Activated gamma-delta T cell (primary cell): ENCODE measurements at places on chromosomes 7 and 10.

DNA sequence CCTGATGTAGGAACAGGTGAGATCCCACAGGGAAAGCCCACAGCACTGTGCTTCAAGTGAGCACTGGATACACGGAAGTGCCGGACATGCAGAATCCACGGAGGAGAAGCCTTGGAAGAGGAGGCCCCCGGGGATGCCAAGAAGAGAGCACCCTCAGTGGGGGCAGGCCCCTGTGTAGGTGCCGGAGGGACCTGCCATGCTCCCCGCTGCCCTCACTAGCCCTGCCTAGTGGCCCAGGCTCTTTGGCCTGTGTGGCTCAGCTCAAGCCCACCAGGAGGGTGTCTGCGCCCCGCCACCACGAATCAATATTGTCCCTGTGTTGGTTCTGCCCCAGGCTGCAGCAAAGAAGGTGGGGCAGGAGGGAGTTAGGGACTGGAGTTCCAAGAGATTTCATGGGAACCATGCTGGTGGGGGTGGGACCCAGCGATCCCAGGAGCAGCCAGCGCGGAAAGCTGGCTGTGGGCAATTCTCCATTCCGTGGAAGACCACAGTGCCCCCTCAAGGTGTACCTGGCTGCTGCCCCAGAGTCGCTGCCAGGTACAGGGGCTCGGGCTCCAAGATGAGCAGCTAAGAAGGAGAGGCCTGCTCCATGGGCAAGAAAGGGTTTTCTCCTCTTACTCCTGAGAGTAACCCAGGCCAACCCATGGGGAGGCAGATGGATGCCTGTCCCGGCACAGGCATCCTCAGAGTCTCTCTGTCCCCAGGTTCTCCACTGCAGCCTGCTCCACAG is 34.9 kb upstream of the LEP start:
- no peak for DNase-seq

- no peak for DNase-seq
These were observed 5.8 kb downstream of the OLAH start for GRCh38 chr10:15049533-15049932.

DNA sequence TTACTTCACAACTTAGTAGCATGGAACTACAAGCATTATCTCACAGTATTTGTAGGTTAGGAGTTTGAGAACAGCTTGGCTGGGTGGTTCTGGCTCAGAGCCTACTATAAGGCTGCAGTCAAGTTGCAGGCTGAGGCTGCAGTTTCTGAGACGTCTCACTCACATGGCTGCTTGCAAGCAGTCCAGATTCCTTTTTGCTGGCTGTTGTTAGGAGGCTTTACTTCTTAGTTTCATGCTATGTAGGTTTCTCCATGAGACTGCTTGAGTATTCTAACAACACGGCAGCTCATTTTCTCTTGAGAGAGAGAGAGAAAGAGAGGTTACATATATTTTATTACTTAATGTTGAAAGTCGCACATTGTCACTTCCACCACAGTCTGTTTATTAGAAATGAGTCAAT is 1073.9 kb downstream of the NXPH1 start:
- DNase-seq: no peak

GRCh38 chr10:15789793-15790525 is 70.2 kb upstream of the ITGA8 start:
- no peak for DNase-seq
